Neuronal stem cell (in vitro differentiated cells): ENCODE measurements at places on chromosomes 3 and 15.

GRCh38 chr15:45320581-45321205 lies 57.7 kb downstream of the GATM start:
- no peak for DNase-seq

GRCh38 chr3:127967316-127967715 lies 52.3 kb downstream of the KBTBD12 start:
- no peak for DNase-seq

DNA sequence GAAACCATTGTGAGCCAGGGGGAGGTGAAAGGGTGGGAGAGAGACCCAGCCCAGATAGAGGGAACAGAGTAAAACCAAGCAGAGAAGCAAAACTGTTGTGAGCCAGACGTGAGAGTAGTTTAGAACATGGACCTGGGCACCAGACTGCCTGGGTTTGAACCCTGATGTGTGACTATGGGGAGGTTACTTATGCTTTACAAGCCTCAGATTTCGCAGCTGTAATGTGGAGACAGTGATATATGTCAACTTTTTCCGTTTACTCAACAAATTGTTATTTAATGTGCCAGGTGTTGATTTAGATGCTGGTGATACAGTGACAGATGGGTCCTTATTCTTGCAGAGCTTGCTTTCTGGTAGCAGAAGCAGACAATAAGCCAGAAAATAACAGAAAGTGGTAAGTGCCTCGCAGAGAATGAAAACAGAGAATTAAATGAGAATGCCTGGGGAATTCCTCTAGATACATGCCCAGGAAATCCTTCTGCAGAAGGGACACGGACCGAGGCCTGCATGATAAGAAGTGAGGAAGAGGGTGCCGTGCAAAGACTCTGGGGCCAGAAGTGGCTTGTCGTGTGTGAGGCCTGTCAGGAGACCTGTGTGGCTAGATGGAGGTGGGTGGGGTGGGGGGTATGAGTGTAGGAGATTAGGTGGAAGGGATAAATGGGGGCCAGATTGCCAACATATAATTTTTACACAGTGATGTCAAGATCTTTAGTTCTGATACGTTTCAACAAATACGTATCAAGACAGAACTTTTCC lies 15.0 kb downstream of the KAT2B start:
- DNase-seq = no peak

DNA sequence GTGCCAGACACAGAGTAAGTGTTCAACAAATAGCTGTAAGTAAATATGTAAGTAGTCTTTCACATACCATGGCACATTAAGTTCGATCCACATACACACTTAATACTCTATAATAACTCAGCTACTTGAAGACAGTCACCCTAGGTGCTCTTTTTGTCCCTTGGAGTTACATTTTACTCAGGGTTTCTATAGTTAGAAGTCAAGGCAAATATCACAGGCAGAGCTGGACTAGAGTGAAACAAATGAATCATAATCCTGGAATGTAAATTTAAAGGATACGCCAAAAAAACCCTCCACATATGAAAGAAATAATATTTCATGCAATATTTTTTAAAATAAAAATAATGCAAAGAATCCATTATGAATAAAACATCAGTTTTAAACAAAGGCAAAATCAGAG lies 461.8 kb downstream of the MAGI1 start:
- no peak for DNase-seq

GRCh38 chr3:185930393-185931107 lies 7.3 kb downstream of the TRA2B start:
- DNase-seq = no peak

DNA sequence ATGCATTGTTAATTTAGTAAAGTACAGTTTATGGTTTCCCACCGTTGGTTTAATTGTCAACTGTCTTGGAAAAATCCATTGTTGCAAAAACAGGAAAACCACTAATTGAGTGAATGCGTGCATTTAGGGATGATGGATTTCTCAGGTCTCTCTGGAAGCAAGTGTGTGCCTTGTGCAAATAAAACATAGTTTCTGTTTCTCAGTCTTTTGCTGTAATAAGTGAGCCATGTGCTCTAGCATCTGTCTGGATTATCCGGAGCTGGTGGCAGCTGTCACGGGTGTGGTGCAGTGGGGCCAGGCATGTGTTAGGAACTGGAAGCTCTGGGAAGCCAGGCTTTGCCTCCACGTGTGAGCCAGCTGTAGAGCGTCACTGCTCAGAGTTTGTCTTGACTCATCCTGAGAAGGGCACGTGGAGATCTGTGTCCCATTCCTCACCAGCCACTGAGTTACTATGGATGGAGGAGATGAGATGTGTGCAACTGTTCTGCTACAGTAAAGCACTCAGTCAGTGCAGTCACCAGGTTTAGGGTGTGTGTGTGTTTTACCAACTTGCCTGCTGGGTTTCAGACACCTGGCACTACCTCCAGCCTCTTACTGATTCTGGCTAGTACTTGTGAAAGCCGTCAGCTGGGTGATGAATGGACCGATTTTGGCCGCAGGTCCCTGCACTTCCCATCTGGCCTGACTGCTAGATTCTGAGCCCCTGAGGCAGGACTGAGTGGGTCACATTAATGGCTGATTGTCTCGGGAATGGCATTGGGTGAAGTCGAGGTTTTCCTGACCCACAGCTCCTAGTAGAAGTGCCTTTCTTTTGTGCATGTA lies 7.2 kb downstream of the APBA2 start:
- no peak for DNase-seq
